Posterior vena cava (tissue), 2 donors: ENCODE measurements at places on chromosomes 12 and 14.
A peak's percentile ranks its signal among the peaks of the same experiment; 100 is the strongest.

- no peak for DNase-seq
Observed at GRCh38 chr12:116797885-116798284, 59.8 kb downstream of the RNFT2 start.

DNA sequence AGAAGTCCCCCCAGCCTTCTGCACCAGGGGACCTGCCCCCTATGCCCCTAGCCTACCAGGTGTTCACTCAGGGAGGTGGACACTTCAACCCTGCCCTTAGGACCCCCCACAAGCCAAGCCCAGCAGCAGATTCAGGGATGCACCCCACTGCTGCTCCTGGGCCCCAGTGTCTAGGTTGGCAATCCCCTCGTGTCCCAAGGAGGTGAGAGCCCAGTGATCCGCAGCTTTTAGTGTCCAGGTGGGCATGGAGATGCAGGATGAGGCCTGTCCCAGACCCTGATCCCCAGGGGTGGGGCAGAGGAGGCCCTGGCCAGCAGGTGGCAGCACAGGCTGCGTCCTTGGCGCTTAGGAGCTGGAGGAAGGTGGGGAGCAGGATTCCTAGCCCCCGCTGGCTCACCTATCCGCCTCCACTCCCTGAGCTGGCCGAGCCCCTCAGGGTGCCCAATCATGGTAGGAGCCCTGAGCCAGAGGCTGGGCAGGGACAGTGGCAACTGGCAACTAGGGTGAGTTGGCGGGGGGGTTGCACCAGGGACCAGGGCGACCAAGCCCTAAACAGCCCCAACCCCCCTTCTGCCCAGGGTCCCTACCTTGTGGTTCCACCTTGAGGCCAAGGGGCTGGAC is 4.1 kb downstream of the CKB start:
- peak; percentile 89 for DNase-seq

DNA sequence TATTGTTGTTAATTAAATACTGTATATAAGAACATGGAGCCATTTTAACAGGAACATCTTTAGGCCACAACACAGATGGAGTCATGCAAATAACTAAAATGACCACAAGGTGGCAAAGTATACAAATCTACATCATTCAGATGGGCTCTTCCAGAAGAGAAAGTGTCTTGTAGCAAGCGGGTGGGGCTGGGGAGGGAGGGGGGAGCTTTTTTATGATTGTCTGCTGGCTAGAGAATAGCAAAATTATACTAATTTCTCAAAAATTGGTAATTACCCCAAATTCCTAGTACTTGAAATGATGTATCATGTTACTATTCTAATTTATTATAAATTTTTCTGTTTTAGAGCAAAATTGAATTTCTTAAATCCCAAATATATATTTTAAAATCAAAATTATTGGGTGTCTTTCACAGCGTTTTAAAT is 378.7 kb downstream of the PRKD1 start:
- DNase-seq: no peak

GRCh38 chr12:8781381-8782127 is 40.9 kb upstream of the A2ML1 start:
- no peak for DNase-seq

GRCh38 chr12:116999066-116999465 is 88.3 kb downstream of the FBXW8 start:
- no peak for DNase-seq

GRCh38 chr12:34108405-34108803 is 86.1 kb downstream of the ALG10 start:
- peak; percentile 80 for DNase-seq

- no peak for DNase-seq
Observed at GRCh38 chr12:100567945-100568344, 5.5 kb upstream of the GAS2L3 start.

DNA sequence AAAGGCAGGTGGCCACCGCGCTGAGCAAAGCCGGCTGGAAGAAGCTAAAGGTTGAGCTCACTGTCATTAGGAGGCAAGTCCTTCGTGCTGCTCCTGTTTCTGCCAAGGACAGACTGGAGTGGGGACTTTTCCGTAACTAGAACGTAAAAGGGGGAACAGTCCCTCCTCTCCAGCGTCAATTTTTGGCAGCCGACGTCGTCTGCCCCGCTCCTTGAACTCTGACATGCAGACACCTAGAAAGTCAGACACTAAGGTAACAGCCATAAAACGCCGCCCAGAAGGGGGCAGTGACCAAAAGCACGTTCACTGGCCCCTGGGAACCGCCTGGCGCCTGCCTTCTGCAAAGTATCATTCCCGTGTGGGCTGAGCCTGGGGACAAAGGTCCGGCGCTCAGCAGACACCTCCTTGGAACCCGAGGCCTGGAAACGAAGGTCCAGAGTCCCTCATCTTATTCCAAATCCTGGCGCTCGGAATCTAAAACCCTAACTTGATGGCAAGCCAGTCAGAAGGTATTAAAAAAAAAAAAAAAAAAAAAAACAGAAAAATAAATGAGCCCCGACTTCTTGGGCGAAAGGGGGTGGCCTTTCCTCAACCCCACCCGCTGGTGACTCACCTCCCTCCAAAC is 1.1 kb upstream of the LRP1 start:
- peak; percentile 91 for DNase-seq

DNA sequence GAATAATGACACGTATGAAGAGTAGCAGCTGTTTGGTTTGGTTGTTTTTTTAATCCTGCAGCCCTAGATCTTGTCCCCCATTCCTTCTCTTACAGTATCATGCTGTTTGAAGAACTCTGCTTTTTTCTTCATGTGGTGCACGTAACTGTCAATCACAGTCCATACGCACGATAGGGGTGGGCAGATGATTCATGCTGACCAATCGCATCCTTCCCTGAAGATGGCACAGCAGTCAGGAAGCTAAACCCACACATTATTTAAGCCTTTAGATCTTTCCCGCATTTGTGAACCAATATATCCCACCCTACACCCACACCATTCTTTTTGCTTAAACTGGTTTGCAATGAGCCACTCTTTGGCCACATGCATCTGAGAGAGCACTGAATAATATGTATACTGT is 158.9 kb upstream of the PLEKHA5 start:
- no peak for DNase-seq

DNA sequence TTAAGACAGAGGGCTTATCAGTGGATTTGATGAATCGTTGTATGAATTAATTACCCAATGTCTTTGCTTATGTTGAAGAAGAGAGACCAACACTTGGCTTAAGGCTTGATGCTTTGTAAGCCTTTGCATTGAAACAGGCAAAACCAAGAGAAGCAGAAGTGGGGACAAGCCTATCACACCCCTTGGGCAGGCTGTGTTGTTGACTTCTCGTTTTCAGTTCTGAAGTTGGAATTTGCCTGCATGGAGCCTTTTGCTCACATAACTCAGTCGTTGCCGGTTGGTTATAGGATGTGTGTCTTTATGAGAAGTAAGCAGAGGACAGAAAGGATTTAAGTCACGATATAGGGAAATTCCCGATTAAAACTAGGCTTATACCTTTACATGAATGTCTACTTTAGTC is 94.7 kb downstream of the CCDC92 start:
- no peak for DNase-seq

- no peak for DNase-seq
Observed at GRCh38 chr12:10027311-10027710, 3.2 kb upstream of the CLEC9A start.

- DNase-seq: no peak
Observed at GRCh38 chr14:74826574-74826973, 49.4 kb downstream of the PROX2 start.

GRCh38 chr12:22242726-22243125 is 91.8 kb downstream of the ST8SIA1 start:
- DNase-seq: no peak

- DNase-seq: no peak
Observed at GRCh38 chr14:73124180-73124894, 12.0 kb upstream of the PSEN1 start.

GRCh38 chr12:51819736-51820525 is 28.6 kb downstream of the FIGNL2 start:
- DNase-seq: no peak

GRCh38 chr12:122949405-122949804 is 16.9 kb downstream of the ABCB9 start:
- no peak for DNase-seq

GRCh38 chr12:113159937-113160336 is 10.4 kb downstream of the CFAP73 start:
- no peak for DNase-seq

DNA sequence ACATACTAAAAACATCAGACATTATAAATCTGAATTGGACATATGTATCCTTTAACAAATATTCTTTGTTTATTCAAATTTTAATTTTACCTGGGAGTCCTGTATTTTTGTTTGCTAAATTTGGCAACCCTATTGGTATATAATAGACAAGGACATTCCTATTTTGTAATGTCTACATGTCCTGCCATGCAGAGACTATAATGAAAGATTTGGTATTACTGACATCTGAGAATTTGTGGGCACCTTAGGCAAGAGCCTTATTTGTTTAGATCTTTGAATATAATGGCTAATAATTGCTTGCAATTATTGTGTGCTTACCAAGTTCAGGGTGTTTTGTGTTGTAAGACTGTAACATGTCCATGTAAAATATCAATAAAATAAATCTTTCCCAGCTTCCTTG is 334.4 kb downstream of the KCNH5 start:
- no peak for DNase-seq

- no peak for DNase-seq
Observed at GRCh38 chr14:100911665-100912316, 8.3 kb upstream of the RTL1 start.

DNA sequence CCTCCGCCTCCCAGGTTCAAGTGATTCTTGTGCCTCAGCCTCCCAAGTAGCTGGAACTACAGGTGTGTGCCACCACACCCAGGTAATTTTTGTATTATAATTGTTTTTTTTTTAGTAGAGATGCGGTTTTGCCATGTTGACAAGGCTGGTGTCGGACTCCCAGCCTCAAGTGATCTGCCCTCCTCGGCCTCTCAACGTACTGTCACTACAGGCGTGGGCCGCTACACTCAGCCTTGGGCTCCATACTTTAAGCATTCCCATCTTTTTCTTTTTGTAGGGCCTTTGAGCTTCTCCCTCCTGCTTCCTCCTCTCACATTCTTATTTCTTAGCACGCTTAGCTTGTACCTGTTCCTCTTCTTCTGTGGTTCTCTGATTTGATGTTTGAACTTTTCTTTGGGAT is 62.8 kb downstream of the SERPINA3 start:
- DNase-seq: no peak

- DNase-seq: no peak
Observed at GRCh38 chr14:58954901-58955861, 233.3 kb upstream of the DAAM1 start.

DNA sequence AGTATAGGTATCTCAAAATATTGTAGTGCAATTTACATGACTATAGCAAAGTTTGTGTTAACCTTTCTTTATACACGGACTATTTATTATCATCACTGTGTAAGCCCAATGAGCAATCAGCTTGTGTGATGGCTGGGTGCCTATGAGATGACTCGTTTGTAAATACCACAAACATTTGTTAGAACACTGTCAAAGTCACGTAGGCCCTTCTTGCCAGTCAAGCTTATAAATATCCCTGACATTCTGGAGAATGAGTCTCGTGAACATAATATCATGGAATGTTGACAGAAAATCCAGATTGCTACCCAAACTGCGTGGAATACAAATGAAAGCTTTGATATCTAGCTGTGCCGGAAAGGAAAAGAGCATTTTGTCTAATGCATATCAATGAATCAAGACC is 648.3 kb upstream of the MDGA2 start:
- DNase-seq: no peak

GRCh38 chr12:106840243-106840642 is 65.8 kb downstream of the RIC8B start:
- DNase-seq: no peak

DNA sequence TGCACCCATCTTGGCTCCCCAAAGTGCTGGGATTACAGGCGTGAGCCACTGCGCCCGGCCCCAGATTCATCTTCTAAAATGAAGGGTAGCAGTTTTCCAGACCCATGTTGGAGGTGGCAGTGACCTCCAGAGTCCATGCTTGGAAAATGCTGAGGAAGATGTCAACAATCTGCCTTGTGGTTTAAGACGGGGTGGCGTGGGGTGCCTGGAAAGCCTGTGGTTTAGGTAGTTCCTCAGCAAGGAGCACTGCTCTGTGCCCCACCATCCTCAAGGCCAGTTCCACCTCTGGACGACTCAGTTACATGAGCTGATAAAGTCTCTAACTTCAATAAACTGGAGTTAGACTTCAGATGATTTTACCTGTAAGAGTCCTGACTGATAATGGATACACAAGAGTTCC is 48.6 kb downstream of the DRAM1 start:
- no peak for DNase-seq

GRCh38 chr12:9883175-9883574 is 1.9 kb downstream of the KLRF2 start:
- no peak for DNase-seq

- DNase-seq: no peak
Observed at GRCh38 chr12:4031703-4032291, 158.6 kb upstream of the PARP11 start.

DNA sequence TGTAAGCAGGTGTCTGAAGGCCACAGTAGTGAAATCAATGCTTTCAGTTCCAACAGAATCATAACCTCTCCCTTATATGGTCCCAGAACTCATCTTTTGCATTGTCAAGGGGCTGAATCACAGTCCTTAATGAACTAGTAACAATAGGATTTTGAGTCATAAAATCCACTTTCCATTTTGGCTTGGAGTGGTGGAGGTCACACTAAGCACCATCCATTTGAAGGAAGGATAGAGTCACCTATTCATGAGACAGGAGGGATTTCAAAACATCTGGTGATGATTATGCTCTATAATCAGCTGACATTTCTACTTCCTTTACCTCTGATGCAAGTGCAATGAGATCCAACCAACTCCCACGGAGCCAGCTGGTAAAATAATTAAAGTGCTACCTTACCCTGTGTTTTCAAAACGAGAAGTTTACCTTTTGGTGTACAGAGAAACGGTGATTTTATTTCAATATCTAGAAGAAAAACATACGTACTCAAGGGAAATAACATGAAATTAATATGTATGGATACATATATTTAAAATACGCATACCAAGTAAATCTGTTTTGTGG is 59.1 kb downstream of the TMEM132D start:
- no peak for DNase-seq

DNA sequence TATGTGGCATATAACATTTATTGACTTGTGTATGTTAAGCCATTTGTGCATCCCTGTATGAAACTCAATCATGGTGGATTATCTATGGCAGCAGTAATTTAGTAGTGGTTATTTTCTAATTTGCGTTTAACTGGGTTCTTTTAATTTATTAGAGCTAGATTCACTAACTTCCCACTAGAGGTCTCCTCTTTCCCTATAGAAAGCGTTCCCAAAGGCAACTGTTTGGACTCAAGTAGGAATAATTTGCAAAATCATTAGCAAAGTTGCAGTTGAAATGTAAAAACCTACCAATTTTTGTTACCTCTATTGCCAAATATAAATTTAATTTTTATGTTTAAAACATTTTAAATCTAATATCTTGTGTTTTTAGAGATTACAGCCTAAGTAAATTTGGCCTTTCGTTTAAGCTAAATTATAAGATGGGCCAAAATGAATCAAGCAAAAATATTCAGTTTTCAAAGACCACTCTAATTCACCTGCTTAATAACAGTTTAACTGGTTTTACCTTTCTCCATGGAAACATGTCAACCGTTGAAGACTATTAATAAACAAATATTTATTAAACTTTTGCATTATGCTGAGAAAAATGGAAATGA is 6.0 kb downstream of the DMAC2L start:
- no peak for DNase-seq

- DNase-seq: no peak
Observed at GRCh38 chr14:61129168-61129745, 148.2 kb downstream of the SLC38A6 start.

GRCh38 chr12:53159195-53159839 is 21.2 kb upstream of the ZNF740 start:
- peak; percentile 95 for DNase-seq
